Effector memory CD4-positive, alpha-beta T cell (primary cell): ENCODE measurements at places on chromosomes 2 and 18.

GRCh38 chr2:15943378-15944280 is 3.3 kb downstream of the MYCN start:
- DNase-seq, result no peak

- no peak for DNase-seq
These were observed 293 bp upstream of the D2HGDH start for GRCh38 chr2:241734208-241734466.

DNA sequence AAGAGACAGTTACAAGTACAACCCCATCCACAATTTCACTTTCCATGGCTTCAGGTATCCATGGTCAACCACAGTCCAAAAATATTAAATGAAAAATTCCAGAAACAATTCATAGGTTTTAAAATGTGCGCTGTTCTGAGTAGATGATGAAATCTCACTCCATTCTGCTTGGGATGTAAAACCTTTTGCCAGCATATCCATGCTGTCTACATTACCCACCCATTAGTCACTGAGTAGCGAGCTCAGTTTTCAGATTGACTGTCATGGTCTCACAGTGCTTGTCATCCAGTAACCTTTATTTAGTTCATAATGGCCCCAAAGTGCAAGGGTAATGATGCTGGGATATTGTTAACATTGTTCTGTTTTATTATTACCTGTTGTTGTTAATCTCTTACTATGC is 40.5 kb downstream of the SMAD4 start:
- no peak for DNase-seq

DNA sequence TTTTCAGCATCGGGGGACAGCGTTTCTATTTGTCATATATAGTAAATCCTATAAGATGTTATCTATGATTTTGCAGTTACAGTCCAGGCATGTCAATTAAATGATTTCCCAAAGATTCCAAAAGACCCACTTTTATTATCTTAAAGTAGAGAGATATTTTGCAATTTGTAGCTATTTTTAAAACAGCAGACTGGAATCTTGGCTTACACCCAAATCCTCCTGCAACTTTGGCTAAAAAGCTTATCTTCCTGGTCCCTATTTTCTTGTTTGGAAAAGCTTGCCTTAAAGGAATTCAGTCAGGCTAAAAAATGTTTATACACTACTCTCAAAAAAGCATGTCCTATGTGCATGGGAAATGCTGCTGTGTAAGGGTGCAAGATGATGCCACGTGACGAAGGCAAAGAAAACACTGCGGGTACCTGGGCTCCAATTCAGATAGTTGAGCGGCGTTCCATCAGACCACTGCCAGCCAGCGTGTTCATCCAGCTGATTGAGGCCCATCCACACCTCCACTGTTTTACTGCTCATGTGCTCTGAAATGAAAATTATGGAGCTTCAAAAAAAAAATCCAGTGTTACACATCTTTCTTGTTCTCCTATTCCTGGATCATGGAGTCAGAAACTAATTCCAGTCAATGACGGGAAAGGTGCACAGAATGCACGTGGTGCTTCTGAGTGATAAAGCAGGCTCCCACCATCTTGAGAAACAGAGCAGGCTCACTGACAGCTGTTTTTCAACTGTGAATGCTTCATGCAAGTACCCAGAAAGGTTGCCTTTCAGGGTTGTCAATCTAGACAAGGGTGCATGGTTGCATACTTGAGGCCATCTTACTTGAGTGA is 33.8 kb downstream of the PLA2R1 start:
- DNase-seq, result no peak

DNA sequence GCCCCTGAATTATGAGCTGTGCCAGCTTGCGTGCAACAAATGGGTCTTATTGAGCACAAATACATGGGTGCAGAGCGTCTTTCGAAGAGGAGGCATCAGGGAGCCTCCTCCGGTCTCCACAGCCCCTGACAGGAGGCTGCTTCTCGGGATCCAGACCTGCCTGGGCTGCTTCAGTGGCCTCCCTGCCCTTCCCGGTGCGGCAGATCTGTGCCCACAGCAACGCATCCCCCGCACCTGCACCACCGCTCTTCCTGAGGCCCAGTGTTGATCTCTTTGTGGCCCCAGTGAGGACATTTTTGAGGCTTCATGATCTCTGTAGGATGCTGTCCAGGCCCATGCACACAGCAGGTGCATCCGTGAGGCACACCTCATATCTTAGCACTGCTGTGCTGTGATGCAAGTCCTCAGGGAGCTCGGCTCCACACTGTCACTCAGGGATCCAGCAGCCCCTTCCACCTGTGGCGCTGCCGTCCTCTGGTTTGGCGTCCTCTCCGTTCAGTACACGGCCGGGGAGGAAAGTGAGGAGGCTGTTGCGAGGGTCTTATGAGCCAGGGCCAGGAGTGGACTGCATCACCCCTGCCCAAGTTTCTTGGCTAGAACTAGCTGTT is 17.4 kb downstream of the RTP5 start:
- DNase-seq, result no peak

DNA sequence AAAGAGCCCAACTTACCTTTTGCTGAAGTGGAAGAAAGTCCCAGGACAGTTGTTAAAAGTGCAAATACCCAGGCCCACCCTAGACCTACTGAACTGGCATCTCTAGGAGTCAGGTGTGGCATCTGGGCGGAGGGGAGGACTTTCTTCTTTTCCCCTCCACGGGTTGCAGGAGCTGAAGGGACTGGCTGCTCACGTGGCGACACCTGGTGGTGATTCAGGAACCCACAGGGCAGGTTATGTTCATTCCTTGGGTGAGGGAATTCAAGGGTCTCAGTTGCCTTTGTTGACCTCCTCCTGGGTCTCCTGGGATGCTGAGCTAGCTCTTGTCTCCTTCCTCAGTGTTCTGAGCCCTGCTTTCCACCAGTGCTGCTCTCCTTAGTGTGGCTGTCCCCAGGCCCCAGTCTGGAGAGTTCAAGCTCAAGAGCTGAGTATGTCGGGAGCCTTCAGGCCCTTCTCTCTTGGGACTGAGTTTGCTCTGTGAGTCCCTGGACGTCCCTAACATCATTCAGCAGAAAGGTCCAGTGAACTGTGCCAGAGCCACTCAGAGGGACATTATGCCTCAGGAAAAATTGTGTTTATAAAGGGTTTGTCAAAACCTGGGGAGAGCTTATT is 56.9 kb downstream of the DYSF start:
- peak; percentile 41 for DNase-seq

GRCh38 chr2:65264821-65265670 is 37.4 kb downstream of the ACTR2 start:
- DNase-seq, result no peak

DNA sequence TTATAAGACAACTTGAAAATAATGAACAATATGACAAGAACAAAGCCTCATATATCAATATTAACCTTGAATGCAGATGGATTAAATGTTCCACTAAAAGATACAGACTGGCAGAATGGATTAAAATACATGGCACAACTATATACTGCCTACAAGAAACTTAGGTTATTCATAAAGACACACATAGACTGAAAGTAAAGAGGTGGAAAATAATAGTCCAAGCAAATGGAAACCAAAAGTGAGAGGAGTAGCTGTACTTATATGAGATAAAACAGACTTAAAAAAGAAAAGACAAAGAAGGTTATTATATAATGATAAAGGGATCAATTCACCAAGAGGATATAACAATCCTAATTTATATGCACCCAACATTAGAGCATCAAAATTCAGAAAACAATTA is 18.2 kb downstream of the LMAN1 start:
- DNase-seq, result no peak

- DNase-seq, result no peak
These were observed 722 bp downstream of the MAP4K4 start for GRCh38 chr2:101698014-101698843.

DNA sequence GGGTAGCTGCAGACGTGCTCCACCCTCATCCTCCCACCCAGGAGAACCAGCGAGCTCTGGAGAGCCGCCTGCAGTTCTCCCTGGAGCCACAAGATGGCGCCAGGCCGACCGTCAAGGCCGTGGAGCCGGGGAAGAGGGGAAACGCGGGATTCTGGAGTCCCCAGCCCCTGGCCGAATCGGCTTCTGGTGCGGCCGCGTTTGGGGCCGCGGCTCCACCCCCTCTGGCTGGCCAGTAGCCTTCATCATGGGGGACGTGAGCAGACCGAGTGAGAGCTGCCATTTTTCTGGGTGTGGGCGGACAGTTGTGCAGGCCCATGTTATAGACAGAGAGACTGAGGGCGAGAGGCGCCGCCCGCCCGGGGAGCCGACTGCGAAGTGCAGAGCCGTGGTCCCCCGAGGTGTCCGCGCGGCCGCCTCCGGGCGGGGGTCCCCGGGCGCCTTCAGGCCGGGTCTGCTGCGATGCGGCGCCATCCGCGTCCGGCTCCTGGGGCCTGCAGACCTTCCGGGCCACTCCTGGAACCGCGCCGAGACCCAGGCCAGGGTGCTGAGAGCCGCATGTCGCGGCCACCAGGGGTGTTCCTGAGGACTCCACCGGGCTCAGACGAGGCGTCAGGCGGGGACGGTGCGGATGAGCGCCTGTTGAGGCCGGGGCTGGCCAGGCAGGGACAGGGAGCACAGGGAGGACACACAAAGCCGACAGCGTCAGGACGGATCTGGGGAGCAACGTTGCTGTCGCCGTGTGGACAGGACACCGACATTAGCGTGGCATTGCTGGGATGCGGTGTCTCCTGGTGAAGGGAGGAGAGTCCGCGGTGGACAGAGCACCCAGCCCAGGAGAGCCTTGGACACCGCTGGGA is 418.2 kb upstream of the HS6ST1 start:
- no peak for DNase-seq

DNA sequence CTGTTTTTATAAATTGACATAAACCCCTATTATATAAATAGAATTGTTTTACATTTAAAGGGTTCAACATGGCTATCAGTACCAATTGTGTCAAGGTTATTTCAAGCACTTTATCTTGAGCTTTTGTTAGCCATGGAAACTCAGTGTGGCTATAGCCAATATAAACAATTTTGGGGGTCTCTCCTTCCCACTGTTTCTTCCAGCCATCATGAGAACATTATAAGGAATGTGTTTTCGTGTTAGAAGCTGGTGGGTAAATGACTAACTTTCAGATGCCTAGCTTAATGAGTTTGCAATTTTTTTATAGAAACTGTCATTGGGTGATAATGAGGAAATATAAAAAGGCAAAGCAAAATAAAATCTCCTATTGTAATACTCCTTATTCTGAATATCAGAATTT is 153.5 kb upstream of the FOSL2 start:
- no peak for DNase-seq

- no peak for DNase-seq
These were observed 72.5 kb upstream of the APCDD1 start for GRCh38 chr18:10381951-10382350.

DNA sequence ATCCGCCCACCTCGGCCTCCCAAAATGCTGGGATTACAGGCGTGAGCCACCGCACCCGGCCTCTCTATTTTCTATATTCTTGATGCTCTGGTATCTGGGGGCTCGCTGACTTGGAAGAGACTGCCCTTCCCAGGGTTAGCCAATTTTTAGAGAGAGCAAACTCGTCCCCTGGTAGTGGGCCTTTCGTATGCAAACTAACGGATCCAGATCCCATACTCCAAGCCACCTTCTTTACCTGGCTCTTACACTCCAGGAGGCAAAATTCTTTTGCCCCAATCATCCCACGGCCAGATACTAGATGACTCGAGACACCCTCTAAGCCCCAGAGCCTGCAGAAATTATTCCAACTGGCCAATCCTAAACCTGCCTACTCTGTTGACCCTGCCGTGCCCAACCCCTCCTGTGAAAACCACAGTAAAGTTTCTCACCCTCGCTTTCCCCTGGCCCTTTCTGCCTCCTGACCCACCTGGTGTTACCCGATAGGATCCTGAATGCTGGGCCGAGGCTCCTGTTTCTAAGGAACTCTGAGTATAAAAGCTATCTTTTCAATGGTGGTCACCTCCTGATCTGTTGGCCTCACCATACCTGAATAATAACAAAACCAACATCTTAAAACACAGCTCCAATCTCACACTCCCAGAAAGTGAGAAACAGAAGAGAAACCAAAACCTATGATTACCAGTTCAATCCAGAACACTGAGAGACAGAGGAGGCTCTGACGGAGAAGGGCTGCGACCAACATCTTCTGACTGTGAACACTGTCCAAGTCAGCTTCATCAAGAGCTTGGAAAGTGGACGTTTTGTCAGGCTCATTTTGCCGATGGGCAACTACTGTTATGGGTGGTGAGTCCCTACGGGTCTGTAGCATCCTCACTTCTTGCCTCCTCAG is 57.6 kb upstream of the ZNF532 start:
- no peak for DNase-seq

DNA sequence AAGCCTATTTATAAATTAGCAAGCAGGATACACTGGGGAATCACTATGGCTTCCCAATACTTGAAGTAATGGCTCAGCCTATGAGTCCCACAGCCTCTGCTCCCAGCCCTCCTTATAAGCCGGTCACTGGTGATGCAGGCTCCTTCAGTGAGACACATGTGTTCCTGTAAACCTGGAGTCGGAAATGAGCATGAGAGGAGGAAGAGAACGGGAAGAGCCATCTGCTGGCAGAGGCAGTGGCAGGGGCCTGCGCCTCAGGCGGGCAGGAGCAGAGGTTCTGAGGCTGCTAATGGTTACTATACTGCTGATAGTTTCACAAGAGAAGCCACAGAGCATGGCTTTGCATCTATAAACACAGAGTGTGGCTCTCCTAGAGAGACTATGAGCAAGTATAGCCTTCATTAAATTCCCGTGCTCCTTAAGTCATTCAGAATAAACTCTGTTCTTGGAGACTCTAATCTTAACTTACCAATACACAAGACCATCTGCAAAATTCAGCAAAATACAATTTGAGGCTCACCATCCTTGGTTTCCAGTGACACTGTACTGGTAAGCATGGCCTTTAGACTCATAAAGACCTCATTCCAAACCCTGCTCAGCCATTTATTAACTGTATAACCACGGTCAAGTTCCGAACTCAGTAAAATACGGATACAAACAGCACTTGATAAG is 63.3 kb downstream of the FBXO15 start:
- DNase-seq, result no peak

GRCh38 chr2:197877038-197877437 is 72.6 kb downstream of the PLCL1 start:
- no peak for DNase-seq

DNA sequence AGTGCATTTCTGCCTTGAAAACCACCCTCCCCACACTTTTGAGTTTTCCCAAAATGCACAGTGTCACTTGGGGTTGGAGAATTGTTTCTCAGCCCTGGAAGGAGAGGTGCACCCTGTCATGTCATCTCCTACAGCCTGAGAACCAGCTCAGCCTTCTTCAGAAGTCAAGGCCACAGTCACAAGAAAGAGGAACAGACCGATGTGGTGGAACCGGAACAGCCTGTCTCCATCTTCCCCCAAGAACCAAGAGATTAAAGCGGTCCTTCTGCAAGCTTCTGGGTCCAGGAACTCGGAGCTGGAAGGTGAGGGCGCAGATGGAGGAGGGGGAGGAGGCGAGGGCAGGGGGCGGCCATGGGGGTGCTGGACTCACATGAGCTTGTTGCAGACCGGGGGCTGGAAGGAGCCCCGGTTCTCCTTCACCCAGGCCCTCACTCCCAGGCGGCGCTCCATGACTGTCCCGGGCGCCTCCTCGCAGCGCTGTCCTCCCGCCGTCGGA is 248 bp downstream of the HAAO start:
- DNase-seq, result no peak

DNA sequence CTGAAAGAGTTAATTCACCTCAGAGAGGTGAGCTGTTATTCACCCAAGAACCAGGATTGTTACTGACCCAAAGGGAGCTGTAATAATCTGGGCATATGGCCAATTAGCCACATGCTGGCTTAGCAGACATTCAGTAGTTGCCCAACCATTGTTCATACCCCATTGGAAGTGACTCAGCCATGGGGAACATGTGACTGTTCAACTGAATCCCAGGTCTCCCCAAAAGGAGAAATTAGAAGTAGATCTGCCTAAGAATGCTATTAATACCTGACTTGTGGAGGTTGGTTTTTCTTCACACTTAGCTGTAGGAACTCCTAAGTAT is 272.6 kb upstream of the UBE2E3 start:
- no peak for DNase-seq
